ENCODE measurements at places on chromosomes 3 and 15.

- DNase-seq = no peak
Observed at GRCh38 chr3:74906181-74906580, 291.7 kb upstream of the CNTN3 start.

DNA sequence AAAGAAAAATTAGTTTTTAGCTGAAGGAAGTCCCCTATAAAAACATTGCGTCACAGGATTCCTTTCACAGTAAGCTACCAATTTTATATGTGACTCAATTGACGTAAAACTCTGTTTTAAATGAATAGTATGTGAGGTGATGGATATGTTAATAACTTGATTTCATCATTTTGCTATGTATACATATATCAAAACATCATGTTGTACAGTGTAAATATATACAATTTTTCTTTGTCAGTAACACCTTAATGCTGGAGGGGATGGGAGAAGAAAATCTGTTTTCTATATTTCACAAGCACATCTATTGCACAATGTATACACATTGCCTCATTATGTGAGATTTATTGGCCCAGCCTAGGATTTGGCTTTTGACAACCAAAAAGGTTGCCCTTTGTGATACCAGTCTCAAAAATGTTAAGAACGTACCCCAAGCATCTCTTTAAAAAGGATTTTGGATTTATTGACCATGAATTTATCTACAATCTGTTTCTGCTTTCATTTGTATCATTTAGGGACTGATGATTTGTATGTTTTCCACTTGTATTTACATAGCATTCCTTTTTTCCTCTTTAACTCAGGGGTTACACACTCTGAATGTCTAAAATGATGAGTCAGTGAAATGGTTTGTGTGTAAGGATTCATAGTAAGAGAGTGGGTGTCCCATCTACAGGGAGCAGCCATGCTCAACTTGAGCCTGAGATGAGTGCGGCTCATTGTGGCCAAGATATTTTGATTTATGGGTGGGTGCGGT is 62.6 kb downstream of the CRTC3 start:
- DNase-seq = no peak

DNA sequence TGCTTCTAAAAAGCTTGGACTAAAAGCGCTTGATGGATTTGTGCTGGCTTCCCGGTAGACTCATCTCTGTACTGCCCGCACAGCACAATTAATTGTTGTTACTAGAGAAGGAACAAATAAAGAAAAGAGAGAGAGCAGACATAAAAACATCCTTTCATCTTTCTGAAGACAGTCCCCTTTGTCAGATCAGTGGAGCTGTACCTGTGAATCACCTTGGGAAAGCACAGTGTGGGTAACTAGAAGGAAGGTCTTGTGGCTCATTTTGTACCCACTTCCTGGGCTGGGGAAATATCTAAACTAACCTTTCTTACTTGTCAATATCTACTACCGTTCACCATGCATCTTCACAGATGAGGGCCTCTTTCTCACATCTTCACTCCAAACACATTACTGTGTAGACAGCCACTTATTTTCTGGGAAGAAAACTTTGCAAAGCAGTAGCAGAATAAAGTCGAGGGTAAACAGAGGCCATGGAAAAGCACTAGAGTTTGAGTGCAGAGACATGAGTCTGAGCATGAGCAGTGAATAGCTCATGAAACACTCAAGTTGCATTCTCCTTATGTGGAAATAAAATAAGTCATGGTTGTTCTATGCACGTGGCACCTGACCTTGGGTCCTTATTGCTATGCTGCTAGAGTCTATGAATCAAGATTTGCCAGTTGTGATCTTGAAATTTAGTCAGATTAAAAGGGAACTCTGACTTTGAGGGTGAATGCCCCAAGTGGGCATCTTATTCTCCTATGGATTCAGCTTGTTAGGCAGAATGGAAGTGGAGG is 169.3 kb downstream of the LPP start:
- DNase-seq = no peak

DNA sequence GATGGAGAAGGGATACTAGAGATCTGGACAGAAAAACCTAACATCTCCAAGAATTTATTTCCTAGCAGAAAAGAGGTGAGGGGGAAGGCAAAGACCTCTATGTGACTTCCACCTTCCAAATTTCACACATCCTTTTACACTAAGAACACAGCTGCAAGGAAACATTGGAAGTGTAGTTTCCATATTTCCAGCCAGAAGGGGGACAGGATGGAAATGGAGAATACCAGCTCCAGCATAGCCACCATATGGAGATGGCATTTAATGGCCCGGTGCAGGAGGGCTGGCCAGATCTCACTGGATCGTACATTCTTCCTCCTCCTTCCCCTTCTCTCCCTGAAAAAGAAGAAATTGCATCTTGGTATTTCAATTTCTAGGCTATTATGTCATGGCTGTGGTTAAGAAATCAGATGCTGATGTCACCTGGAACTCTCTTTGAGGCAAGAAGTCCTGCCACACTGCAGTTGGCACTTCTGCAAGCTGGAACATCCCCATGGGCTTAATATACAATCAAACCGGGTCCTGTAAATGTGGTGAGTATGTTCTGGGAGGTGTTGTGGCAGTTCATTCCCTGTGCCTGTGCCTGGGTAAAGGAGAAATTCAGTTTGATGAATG is 36.9 kb upstream of the TF start:
- no peak for DNase-seq

- no peak for DNase-seq
Observed at GRCh38 chr15:67331676-67332075, 77.1 kb downstream of the IQCH start.

- no peak for DNase-seq
Observed at GRCh38 chr3:158773166-158773565, 28.7 kb upstream of the MFSD1 start.

GRCh38 chr3:59730591-59730990 is 680.8 kb upstream of the CFAP20DC start:
- DNase-seq = no peak

GRCh38 chr3:157572559-157573270 is 69.5 kb upstream of the VEPH1 start:
- no peak for DNase-seq

- no peak for DNase-seq
Observed at GRCh38 chr15:83984601-83985000, 251.0 kb upstream of the GOLGA6L4 start.

DNA sequence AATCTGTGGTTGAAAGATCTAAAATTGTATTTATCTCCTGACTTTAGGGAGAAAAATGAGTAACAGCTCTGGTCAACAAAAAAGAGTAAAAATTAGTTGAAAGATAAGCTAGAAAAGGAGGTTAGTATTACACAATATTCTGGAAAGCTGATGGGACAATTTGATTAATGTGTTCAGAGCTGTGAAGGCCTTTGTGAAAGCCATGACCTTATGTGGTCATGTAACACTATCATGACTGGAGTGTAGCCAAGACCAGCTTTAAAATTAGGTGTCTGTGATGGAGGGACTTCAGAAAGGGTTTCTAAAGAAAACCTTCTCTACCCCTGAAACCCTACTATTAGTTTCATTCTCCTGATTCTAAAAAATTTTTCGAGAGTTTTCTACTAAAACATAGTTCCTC is 127.2 kb downstream of the NFKBIZ start:
- DNase-seq = no peak

DNA sequence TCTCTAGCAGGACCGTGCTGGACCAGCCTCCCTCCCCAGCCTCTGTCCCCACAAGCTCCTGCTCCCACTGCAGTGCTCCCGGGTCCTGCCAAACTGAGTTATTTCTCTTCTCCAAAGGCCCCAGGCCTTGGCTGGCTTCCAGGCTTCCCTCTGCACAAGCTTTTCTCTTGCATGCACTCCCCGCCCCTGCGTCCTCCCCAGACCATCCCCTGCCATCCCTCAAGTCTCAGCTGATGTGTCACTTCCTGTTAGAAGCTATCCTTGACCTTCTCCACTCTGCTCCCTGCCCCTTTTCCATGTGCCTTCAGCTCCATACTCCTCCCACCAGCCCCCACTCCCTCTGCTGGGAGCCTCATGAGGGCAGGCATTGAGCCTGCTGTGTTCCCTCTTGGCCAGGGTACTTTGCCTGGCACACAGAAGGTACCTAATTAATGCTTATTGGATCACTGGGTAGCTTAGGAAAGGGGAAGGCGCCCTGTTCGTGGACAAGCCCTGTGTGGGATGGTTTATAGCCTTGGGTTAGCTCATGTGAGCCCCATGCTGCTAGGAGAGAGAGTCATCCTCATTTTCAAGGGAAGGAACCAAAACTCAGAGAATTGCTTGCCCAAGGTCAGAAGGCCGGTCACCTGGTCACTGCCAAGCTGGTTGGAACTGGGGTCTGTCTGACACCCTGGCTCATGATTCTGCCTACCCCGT is 56.4 kb downstream of the FEM1B start:
- DNase-seq = no peak

GRCh38 chr15:85571780-85572179 is 191.4 kb downstream of the AKAP13 start:
- DNase-seq = no peak

- peak; percentile 88 for DNase-seq
Observed at GRCh38 chr3:129314386-129315222, 35.9 kb downstream of the HMCES start.

DNA sequence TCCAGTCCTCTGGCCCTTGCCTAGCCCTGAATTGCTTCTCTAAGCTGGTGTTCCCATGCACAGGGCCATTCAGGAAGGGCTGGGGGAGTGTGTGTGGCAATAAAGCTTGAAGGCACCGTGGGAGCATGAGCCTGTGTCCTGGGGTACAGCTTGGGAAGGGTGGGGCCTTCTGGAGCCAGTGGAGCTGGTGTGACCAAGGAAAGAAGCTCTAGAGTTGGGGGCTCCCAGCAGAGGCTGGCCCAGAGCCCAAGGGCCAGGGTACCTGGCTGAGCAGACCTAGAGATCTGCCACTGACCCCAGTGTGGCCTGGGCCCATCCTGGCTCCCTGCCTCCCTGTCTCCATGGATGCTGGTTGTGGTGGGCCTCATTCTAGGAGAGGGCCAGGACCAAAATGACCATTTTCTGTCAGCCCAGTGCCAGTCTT is 8.1 kb downstream of the ABTB1 start:
- DNase-seq = no peak

GRCh38 chr3:113255854-113256615 is 44.7 kb downstream of the BOC start:
- no peak for DNase-seq

DNA sequence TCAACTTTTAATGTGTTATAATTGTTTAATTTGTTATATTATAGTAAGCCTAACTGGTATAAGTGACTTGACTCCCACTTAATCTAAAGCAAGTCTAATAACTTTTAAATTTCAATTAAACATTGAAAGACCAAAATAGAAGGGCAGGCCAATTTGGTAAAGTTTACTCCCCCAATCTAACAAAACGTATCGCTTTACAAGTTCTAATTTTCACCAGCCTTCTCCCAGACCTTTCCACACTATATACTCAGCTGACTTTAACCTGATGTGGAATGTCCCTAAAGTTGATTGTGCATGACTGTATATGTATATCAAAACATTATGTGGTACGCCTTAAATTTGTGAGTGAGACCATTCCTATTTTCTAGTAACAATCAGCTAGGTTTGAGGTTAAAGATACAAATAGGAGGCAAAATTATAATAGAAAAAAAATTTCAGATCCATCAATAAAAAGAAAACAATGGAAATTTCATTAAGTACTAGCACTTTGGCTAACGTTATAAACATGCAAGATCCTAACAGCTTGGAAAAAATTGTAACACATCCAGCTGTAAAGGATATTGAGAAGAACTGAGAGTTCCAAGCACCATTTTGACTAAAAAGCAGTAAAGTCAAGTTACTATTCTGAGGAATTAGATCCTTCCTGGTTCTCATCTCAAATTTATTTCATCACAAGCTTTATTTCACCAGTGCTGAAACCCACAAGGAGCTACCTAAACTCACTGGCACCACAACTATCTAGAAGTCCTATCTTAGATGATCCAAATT is 199.5 kb downstream of the ERC2 start:
- no peak for DNase-seq

- no peak for DNase-seq
Observed at GRCh38 chr3:129809297-129809696, 84.2 kb downstream of the TMCC1 start.

GRCh38 chr3:104273046-104273649 is 1093.6 kb upstream of the ALCAM start:
- DNase-seq = peak; percentile 52

DNA sequence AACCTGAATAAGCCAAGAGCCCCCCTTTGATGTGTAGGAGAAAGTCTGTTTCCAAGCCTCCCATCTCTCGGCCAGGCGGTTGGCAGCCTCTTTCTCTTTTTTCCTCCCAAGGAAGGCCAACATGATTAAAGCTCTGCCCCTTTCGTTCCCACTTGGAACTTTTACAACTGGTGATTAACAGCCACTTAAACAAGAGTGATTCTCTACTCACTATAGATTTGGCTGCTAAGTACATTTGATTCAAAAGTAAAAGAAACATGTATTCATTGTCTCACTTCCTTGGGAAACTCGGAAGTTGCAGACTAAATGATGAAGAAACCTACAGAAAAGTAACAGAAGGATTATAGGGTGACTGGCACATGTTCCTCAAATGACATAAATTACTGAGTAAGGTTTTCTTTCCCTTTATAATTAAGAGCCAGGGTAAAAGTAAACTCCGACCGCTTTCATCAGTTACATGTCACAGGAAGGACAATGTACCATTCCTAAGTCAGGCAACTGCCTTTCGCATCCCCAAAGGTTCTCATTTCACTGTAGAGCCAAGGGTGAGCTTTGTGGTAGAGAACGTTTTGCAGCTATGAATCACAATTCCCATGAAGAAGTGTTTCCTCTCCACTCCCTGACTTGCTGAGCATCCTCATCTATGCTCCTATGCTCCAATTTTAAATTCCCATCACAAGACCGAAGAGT is 72.7 kb downstream of the MB21D2 start:
- DNase-seq = no peak

GRCh38 chr15:95259513-95259912 is 1028.2 kb downstream of the MCTP2 start:
- peak; percentile 8 for DNase-seq
